ENCODE measurements at places on chromosomes 2 and 18.

- DNase-seq = no peak
These were observed 7.9 kb downstream of the AFTPH start for GRCh38 chr2:64532030-64532429.

GRCh38 chr2:140349695-140350094, 1569.5 kb upstream of the NXPH2 start:
- DNase-seq = no peak

- no peak for DNase-seq
These were observed 101.3 kb downstream of the LYPD1 start for GRCh38 chr2:132568656-132569055.

GRCh38 chr2:231781798-231782726, 980 bp upstream of the PDE6D start:
- no peak for DNase-seq

- no peak for DNase-seq
These were observed 10.3 kb upstream of the ACKR3 start for GRCh38 chr2:236558993-236559978.

GRCh38 chr2:73279852-73280251, 4.4 kb downstream of the FBXO41 start:
- no peak for DNase-seq

GRCh38 chr2:72920318-72921087, 3.2 kb downstream of the EMX1 start:
- no peak for DNase-seq

GRCh38 chr18:36427369-36427768, 129.9 kb downstream of the FHOD3 start:
- no peak for DNase-seq

DNA sequence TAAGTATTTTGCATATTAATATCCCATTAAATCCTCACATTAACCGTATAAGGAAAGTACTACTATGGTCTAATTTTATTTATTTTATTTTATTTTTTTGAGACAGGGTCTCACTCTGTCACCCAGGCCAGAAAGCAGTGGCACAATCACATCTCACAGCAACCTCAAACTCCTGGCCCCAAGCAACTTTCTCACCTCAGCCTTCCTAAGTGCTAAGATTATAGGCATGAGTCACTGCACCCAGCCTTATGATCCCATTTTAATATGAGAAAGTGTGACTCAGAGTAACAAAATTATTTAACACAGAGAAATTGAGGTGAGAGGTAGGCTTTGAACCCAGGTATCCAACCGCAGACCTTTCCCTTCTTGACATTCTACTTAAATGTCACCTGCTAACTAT, 330.0 kb upstream of the POU3F3 start:
- no peak for DNase-seq

DNA sequence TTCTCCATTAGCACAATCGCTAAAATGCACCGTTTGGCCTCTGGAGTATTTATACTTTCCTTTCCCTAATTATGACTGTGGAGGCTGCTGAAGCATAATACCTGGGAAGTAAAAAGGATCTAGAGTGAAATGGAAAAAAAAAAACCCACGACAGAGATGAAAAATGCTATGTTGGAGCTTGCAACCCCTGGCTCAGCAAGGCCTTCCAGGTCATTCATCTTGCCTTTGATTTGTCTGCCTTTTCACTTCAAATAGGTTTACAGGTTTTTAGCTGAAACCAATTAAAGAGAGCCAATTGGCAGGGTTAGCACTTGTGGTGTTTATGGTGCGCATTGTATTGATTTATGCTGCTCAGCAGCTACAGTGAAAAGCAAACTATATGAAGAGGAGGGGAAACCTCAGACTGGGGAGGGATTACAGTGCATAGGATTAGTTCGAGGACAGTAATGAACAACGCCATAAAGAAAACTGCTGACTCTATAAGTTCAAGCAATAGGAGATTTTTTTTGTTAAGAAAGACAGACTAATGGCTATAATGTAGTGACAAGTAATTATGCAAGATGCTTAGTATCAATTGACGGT, 347.9 kb downstream of the MEIS1 start:
- no peak for DNase-seq

DNA sequence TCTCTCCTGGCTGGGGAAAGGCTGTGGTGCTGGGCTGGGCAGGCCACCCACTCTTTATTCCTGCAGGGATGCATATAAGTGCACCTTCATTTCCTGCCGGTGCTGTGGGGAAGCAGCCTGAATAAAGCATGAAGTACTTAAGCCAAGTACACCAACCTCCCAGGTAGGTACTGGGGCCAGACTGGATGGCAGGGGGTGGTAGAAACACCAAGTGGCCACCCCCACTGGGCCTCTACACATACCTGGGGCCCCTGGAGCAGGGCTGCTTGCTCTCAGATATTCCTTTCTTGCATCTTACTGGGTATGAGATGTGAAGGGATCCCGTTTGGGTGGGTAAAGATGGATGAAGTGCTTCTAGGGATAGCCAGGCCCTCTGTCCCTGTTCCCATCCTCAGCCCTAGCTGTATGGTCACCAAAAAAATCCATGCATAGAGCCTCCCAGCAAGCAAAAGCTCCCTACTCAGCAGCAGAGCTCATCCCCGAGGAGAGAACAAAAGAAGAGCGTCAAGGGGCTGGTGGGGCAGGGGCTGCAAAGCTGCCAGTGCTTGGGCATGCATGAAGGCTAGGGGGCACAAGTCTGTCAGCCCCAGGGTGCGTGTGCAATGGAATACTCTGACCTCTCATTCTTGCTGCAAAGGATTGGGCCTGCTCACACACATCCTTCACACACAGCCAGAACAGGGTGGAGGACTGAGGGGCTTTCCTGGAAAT, 22.0 kb downstream of the CCT7 start:
- DNase-seq = no peak

- DNase-seq = no peak
These were observed 106.2 kb downstream of the TANC1 start for GRCh38 chr2:159074605-159075004.

DNA sequence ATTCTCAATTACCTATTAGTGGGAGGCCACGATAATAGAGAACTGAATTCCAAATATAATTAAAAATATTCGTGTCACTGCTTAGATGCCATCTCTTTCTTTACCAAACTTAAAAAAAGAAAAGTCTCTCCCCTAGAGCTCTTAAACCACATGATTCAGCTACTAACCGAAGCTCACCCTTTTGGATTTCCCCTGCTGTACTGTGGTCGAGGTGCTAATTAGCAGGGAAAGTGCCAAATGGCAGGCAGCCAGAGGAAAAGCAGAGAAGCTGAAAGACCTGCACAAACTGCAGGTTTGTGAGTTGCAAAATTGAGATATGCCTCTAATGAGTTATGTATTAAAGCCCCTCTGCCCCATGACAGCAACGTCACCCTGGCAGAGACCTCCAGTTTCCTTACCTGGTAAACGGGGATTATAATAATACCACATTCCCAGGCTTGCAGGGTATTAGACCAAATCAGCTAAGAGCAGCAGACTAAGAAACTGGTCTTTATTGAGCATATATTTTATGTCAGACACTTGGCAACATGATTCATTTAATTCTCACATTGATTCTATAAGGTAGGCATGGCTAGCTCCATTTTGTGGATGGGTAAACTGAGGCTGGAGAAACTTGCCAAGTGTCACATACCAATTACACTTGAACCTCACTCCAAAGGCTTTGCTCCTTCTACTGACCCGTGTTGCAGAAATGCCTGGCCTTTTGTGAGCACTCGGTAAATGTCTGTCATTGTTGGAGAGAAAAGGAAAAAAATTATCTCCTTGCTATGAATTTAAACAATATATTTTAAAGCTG, 259.7 kb downstream of the LPIN1 start:
- peak; percentile 6 for DNase-seq

DNA sequence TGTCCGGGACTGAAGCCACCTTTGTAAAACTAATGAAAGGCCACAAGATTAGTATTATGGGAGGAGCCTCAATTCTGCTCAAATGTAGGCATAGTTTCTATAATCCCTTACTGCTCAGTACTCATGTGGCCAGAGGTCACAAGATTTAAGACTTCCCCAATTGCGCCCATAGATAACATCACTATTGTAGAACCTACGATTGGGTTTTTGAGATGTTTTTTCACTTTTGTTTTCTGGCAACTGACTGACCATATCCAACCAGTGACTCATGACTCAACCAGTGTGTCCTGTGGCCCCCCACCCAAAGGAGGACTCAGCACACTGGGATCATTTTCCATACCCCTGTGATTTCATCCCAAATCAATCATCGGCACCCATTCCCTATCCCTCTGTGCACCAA, 15.2 kb upstream of the TSPYL6 start:
- DNase-seq = no peak

- DNase-seq = no peak
These were observed 10.8 kb downstream of the SNED1 start for GRCh38 chr2:241009191-241009590.

DNA sequence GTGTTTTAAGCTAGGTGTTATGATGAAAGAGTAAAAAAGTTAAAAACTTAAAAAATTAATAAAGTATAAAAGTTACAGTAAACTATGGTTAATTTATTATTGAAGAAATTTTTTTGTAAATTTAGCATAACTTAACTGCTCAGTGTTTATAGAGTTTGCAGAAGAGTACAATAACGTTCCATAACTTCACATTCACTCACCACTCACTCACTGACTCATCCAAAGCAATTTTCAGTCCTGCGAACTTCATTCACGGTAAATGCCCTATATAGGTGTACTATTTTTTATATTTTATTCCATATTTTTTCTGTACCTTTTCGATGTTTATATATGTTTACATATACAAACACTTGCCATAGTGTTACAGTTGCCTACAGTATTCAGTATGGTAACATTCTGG, 694.8 kb upstream of the SLC39A10 start:
- no peak for DNase-seq

DNA sequence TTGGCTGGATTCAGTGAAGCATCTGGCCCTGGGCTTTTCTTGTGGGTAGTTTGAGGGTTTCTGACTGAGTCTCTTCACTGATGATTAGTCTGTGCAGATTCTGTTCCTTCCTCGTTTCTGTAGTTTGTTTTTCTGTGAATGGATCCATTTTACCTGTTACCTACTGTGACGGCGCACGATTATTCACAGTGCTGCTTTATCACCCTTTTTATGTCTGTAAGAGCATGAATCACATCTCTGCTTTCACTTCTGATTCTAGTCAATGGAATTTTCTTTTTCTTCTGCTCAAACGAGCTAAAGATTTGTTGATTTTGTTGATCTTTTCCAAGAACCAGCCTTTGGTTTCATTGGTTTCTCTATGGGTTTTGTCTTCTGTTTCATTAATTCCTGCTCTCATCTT, 60.8 kb downstream of the SLC66A2 start:
- DNase-seq = no peak

DNA sequence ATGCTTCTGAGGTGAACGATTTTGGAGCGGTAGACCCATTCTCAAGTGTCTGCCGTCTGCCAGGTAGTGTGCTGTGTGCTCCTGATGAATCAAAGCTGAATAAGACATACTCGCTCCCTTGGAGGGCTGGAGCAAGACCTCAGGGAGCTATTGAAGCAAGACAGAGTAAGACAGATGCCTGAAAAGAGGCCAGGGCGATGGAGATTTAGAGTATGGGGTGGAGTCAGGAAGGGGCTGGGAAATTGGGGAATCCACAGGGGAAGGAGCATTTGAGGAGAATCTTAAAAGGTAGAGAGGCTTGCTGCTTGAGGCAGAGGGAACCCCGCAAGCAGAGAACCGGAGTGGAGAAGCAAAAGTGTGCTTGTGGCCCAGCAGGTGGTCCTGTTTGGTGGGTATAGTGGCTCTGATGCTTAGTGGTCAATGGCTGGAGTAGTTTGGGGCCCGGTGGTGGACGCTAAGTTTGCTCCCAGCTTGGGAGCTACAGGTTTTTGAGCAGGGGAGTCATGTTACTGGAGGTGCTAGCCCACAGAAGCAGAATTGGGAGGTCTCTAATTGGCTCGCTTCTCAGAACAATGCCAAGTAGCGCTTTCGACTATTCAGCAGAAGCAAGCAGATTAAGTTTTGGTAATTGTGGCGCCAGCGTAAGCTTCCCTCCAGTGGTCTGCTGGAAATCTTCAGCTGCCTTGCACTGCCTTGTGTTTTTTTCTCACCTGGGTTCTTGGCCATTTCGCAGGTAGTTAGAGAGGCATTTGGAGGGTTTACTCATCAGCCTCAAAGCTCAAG, 2.0 kb downstream of the CNNM4 start:
- DNase-seq = no peak

DNA sequence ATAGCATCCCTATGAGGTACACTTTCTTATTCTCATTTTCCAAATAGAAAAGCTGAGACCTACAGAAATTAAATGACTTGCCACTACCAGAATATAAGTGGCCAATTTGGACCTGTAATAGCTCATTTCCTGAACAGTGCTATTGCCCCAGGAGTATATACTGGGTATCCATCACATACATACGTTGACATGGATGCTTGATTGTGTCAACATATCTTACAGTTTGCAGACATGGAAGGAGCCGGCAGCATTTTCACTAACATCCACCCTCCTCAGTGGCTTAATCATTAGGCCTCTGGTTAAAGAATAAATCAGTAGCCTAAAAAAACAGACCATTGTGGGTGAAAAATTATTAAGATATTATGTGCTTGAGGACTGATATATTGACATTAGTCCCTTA, 829.3 kb downstream of the LRP1B start:
- DNase-seq = no peak

DNA sequence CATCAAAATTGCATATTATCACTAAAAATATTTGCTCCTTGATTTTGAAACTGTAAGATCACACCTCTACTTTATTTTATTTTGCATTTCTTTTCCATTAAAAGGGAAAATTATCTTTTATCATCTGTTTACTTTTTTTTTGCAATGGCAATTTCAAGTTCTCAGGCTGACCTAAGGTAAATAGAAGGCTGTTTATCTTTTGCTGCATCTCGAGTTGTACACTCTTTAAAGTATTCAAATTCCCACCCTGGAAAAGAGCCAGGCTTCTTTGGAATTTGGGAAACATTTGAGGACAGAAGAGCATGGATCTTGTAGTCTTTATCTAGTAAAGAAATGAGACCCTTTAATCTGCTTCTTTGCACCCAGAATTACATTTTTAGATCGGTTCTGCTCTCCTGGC, 645.7 kb downstream of the SLC4A3 start:
- no peak for DNase-seq

DNA sequence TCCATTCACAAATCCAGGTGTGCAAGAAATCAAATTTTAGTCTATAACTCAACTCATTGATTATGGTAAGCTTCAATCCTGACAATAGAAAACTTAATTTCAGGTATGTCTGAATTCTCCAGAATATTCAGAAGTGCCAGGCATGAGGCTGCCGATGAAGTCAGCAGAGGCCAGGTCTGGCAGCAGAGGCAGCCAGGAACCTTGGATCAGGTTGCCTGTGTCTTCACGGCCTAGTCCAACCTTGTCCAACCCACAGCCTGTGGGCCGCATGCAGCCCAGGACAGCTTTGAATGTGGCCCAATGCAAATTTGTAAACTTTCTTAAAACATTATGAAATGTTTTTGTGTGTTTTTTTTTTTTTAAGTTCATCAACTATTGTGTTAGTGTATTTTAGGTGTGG, 46.9 kb upstream of the ASPRV1 start:
- no peak for DNase-seq

GRCh38 chr2:64727013-64727767, 73.5 kb upstream of the SERTAD2 start:
- DNase-seq = no peak

DNA sequence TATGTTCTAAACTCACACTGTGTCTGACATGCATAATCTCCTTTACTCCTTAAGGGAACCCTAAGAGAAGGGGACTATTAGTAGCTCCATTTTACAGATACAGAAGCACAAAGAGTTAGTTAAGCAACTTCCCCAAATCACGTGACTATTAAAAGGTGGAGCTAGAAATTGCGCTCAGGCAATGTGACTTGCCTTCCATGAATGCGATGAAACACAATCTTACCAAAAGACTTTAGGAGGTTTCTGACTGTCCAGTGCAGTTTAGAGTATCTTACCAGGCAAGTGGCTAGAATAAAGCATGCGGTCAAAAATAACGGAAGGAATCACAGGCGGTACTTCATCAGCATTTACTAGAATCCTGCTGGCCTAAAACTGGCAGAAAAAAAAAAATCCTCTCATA, 70.4 kb downstream of the ZNF521 start:
- DNase-seq = no peak
